NCI-H2171 (cell line): ENCODE measurements at places on chromosomes 2 and 18.

GRCh38 chr2:84970868-84971509 lies at the start of gene KCMF1:
TSS of gene KCMF1 (plus strand) at chr2:84971161. CDS start at chr2:84971452, 291 bp downstream.
- DNase-seq: peak; percentile 43

DNA sequence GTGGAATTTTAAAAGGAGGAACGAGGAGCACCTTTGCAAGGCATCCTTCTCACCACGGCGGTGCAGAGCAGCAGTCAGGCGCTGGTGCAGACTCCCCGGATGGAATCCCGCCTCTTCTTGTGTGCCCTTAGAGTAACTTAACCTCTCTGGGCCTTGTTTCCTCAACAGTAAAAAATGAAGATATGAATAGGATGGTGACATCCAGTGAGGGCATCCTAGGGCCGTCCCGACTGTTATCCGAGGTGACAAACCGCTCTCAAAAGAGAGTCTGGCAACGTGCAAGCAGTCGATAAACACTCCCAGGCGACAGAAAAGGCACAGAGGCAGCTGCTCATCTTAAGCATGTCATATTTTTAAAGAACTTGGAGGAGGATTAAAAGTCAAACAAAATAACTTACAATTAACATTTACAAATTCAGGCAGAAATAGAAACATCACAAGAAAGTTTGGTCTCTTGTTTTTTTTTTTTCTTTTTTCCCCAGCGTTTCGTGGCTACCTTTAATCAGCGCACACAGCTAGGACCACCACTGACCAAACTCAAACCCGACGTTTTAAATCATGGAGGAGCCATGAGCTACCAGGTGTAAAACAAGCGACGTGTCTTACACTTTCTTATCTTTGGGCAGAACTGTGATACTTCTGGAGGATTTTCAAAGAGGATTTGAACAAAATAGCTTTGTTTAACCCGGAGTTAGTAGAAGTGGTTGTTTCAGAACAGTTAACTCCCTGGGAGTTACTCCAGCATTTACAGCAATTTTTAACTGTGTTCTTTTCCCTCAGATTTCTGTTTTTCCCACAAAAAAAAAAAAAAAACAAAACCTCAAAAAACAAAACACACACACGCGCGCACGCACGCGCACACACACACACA lies 2.1 kb downstream of the MBP start:
- DNase-seq: no peak

- DNase-seq: peak; percentile 25
Observed at GRCh38 chr2:134711692-134712091, 7.1 kb downstream of the TMEM163 start.

DNA sequence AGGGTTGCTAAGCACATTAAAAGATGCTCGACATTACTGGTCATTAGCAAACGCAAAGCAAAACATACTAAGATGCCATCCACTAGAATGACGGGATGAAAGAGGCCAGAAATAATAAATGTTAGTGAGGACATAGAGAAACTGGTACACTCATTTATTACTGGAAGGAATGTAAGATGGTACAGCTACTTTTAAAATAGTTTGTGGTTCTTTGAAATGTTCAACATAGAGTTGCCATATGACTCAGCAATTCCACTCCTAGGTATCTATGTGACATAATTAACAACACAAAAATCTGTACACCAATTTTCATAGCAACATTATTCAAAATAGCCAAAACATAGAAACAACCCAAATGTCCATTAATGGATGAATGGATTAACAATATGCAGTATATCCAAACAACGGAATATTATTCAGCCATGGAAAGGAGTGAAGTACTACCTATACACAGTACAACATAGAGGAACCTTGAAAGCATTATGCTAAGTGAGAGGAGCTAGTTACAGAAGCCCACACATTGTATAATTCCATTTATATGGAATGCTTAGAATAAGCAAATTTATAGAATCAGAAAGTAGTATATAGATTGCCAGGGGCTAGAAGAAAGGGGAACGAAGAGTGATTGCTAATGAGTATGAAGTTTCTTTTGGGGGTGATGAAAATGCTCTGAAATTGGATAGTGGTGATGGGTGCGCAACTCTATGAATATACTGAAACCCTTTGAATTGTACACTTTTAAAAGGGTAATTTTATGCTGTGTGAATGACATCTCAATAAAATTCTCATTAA lies 61.9 kb upstream of the IL1R1 start:
- DNase-seq: no peak

- DNase-seq: no peak
Observed at GRCh38 chr2:151916632-151917031, 88.4 kb upstream of the ARL5A start.

GRCh38 chr2:118844261-118845004 lies 3.0 kb downstream of the EN1 start:
- no peak for DNase-seq

DNA sequence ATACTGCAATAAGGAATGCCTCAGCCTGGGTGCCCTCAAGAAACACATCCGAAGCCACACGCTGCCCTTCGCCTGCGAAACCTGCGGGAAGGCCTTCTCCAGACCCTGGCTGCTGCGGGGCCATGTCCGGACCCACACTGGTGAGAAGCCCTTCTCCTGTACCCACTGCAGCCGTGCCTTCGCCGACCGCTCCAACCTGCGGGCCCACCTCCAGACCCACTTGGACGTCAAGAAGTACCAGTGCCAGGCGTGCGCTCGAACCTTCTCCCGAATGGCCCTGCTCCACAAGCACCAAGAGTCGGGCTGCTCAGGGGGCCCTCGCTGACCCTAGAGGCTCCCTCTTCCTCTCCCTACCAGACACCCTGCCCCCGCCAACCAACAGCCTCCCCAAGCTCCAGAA lies 37.6 kb downstream of the UNC80 start:
- no peak for DNase-seq

DNA sequence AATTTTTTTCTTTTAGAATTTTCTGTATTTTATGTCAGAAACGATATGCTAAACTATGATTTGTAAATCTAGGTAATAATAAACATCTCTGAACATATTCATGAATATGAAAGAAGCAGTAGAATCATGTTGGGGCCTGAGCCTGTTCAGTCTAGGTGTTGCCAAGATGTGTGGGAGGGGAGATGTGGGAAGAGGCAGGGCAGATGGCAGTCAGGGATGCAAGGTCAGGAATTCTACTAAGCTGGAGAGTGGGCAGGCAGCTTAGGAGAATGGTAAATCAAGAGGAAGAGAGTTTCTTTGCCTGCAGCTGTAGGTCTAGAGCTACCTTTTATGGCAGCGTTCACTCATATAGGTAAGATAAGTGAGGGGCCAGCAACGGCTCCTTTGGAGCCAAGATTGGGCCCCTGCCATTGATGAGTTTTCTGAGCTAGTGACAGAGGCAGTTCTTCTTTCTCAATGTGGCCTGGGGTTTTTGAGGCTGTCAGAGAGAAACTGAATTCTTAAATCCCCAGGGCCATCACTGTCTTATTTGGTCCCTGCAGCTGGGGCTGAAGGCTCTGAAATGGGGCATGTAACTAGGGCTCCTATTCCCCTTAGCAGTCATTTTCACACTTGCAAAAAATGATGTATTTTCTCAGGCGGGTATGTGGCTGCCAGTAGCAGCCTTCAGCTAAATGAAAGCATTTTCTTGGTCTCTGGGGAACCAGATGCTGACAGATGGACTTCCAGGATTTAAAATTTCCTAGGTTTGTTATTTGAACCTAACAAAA lies 232.8 kb downstream of the PIK3C3 start:
- DNase-seq: peak; percentile 54

DNA sequence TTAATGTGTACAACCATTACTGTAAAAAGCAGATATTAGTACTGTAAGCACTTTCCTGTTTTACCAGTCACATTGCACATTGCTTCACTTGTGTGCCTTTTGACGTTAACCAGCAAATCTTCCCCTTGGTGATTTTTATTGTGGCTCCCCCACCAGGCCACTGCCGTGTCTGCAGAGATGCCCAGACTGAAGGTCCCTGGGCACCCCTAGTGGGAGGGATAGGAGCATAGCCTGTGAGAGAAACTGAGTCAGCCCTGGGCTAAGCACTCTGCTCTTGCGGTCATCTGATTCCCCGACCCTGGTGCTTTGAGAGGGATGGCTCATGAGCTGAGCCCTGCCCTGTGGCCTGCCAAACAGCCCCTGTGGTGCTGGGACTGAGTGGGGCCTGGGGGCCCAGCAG lies 73.4 kb downstream of the INPP4A start:
- DNase-seq: no peak

GRCh38 chr18:57427429-57428201 lies 7.6 kb upstream of the ONECUT2 start:
- DNase-seq: no peak
